SW 1271 (cell line): ENCODE measurements at places on chromosomes 3 and 15.
A peak's percentile ranks its signal among the peaks of the same experiment; 100 is the strongest.

- no peak for DNase-seq
Observed at GRCh38 chr3:65627062-65627461, 411.7 kb downstream of the MAGI1 start.

DNA sequence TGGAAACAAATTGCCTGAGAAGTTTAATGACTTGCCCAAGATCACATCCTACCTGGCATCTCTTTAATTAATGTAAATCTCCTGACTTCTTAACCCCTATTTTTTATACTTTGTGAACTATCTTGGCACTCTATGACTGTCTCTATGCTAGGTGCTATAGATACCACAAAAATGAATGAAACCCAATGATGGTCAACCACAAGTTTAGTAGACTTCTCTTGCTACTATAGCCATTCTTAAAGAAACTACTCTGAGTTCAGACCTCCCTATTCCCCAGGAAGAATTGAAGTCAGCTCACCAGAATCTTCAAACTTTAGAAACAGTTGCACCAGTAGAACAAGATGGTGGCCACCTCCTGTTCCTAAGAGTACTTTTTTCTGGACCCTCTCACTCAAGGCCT is 191.1 kb downstream of the RSL24D1 start:
- no peak for DNase-seq

DNA sequence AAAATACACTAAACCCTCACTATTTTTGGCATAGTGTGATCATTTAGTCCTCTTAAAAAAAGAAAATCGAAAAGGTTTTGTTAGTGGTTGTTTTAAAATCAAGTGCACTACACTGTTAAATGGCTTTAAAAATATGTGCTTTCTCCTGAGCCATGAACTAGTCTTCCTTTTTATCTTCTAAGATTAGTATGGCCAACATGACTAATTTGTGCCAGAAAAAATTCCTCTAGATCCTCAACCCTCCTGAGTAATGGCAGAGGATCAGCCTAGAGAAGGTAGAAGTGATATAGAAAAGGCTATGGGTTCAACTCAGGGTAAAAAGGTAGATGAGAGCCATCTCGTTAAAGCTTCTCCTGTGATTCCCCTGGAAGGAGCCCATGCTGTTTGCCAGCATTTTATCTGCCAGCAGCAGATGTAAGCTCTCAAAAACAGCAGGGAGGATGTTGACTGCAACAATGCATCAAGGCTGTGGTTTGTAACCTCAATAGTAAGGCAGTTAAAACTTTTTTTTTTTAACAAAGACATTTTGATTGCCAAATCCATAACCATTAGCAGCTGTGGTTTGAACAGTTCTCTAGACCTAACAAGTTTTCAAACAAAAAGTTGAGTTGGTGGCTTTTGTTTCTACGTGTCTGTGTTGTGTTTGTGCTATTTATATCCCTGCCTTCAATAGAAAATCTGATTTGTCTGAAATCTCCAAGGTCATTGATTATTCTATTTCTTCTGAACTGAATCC is 30.2 kb upstream of the ZNF609 start:
- DNase-seq = peak; percentile 36

GRCh38 chr15:71648095-71648494 is 162.3 kb upstream of the NR2E3 start:
- no peak for DNase-seq

GRCh38 chr3:152927131-152927530 is 92.2 kb downstream of the P2RY1 start:
- DNase-seq = no peak

- DNase-seq = no peak
Observed at GRCh38 chr15:38065721-38066345, 131.4 kb downstream of the TMCO5A start.
